ENCODE measurements at places on chromosomes 11 and 22. TPM values are rescaled to one million over a fixed set of nuclear protein-coding genes. Genes with fewer than 3 reads are reported as not detected.

Gene CACNA1I
- total RNA-seq, result not detected

Gene KCNJ5
- 0.95 TPM for total RNA-seq

Gene MFRP
- not detected for total RNA-seq

Gene MLC1
- not detected for total RNA-seq

Gene PYGM
- 0.07 TPM for total RNA-seq

Gene BARX2
- 0.65 TPM for total RNA-seq

Gene SLC22A12
- not detected for total RNA-seq

Gene ANO1
- 71.4 TPM for total RNA-seq

Gene ZDHHC5
- 63.0 TPM for total RNA-seq

Gene ADAMTS8
- total RNA-seq, result not detected

Gene FOLR1
- not detected for total RNA-seq
